ENCODE measurements at places on chromosomes 1 and 21.
A peak's percentile ranks its signal among the peaks of the same experiment; 100 is the strongest.

GRCh38 chr1:93526431-93526830 lies 78.5 kb downstream of the FNBP1L start:
- DNase-seq = no peak

DNA sequence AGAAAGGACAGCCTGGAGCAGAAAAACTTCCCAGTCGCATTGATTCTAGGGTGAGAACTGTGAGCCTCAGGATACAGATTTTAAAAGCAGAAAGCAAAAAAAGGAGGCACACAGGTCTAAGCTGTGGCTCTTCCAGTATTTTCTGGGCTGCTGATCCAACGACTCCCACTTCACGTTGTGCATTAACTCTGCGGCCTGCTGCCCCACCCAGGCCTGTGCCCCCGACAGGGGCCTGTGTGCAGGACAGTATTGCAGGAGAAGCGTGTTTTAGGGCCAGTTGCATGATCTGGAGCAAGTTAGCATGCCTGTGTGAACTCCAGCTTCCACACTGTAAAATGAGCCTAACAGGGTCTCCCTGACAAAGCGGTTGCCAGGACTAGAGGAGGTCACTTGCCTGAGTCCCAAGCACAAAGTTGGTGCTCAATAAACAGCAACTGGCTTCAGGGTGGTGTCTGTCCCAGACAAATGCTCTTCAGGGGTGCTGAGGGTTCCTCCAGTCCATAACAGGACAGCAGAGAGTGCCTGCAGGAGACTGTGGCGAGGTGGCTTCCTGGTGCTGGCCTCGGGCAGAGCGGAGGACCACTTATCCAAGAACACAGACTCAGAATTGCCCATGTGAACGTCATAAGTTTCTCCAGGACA lies 66.8 kb upstream of the RAB4A start:
- DNase-seq = no peak

GRCh38 chr1:59731591-59731990 lies 83.2 kb upstream of the HOOK1 start:
- DNase-seq = no peak

DNA sequence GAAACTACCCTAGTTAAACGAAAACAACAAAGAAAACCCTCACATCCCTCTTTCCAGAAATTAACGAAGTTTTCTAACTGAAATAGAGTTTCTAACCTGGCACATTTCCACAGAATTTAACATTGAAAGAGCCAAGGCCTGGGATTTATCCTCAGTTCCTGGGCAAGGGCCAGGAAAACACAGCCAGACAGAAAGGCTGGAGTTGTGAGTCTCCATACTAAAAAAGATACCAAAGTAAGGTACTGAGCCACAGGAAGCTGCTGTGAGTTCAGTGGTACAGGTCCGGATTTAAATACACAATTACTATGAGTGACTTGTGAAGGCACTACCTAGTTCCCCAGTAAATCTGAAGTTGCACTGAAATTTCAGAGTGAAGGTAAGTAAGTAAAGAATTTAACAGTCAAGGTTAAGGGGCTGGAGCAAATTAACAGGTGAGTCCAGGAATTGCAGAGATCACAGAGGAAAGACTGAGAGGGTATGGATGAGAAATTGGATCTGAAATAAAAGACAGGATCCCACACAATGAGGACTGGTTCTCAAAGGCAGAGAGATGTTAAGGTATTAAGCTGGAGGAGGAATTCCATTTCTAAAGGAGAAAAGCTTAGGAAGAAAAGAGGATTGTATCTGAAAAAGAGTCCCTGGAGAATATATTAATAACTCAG lies 905 bp downstream of the LIX1L start:
- no peak for DNase-seq

- no peak for DNase-seq
Observed at GRCh38 chr21:16775076-16775475, 737.8 kb upstream of the CXADR start.

DNA sequence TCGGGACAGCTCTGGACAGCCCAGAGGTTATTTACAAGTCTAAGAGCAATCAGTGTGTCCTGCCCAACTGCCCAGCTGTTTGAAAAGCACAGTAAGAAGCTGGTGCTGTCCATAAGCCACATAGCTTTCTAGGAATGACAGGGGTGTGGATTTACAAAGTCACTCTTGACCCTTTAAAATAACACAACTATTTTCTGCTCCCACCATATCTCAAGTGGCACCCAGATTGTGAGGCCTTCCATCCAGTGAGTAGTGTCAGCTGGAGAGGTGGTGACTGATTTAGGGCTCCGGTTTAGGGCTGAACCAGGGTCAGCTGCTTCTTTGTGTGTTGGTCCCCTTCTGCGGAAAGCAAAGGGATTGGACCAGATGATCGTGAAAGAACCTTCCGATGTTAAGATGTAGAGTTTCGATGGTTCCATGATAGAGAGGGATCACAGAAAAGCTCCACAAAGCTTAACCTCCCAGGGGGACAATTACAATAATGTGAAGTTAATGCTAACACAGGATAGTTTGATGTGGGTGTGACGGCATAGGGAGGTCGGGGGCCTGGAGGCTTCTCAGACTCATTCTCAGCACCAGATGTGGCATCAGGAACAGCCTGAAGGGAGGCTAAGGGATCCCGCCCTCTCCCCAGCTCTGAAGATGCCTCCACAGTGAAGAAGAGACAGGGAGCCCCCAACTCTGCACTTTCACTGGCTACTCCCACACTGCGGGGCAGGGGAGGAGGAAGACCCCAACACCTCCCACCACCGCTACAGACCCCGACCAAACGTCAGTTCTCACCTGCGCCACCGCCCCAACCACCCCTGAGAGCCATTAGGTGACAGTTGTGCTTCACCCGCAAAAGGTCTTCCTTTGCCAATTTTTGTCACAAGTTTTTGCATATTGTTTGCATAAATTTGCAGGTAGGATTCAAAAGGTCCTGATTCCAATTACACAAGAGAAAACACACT lies 40.6 kb downstream of the LRRC3 start:
- DNase-seq = peak; percentile 21

DNA sequence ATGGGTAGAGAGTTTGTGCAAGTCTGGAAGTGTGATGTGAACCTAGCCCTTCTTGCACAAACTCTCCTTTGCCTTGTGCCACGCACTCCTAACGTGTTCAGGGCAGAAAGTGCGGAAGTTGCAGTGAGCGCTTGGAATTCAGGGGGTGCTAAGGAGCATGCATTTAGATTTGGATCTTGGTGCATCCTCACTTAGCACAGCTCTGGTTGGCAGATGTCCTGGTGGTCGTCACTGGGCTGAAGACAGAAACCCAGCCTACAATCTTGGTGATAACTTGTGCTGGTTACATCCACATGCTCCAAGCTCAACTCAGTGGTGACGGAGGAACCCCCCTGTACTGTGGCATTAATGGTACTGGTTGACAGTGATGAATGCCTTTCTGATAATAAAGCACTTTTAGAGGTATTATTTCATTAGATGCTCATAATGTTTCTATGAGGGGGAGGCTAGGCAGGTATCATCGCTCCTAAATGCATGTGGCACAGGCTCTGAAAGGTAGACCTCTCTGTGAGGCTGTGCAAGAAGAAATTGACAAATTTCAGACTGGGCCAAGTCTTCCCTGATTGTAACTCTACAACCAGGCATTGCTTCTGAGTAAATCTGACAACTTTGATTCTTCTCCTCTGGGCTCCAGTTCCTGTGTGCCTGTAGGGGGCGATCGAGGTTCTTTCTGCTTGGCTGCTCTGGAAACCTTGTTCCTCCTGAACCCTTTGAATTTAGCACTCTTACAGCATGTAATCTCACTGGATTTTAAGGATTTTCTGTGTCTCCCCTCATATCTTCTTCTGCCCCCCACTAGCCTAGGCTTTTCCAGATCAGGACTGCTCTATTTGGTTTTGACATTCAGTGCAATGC lies 40.6 kb downstream of the MAPKAPK2 start:
- DNase-seq = no peak

- DNase-seq = peak; percentile 72
Observed at GRCh38 chr1:19533626-19534025, 48.3 kb upstream of the CAPZB start.

DNA sequence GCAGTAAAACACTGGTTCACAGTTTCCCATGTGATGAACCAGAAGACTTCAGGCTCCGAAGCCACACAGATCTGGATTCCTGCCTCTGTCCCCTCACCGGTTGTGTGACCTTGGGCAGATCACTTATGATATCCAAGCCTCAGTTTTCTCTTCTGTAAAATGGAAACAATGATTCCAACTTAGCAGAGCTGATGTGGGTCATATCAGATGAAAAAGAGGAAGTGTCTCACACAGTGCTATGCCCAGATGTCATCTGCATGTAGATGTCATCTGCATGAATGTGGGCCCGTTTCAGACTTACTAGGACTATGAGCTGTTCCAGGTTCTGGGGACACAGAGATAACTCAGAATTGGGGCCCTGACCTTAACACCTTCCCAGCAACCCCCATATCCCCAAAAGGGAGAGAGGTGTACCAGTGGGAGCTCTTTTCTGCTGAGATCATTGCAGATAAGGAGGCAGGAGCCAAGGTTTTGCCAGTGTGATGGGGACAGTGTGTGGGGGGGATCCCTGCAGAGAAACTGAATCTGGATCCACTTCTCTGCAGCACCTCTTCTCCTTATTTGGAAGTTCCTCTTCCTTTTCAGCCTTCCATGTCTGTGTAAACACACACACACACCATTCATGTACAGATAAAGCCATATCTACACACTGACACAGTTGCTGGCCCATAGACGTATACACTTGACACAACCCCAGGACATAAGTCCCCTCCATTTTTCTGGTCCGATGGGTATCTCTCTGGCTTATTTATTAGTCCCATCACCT lies 5.0 kb upstream of the ADGRB2 start:
- DNase-seq = no peak

GRCh38 chr21:32094804-32095203 lies 184.0 kb downstream of the MIS18A start:
- DNase-seq = no peak

GRCh38 chr1:172630868-172631267 lies 28.0 kb upstream of the FASLG start:
- no peak for DNase-seq

GRCh38 chr1:77126307-77126706 lies 92.9 kb downstream of the PIGK start:
- DNase-seq = no peak

DNA sequence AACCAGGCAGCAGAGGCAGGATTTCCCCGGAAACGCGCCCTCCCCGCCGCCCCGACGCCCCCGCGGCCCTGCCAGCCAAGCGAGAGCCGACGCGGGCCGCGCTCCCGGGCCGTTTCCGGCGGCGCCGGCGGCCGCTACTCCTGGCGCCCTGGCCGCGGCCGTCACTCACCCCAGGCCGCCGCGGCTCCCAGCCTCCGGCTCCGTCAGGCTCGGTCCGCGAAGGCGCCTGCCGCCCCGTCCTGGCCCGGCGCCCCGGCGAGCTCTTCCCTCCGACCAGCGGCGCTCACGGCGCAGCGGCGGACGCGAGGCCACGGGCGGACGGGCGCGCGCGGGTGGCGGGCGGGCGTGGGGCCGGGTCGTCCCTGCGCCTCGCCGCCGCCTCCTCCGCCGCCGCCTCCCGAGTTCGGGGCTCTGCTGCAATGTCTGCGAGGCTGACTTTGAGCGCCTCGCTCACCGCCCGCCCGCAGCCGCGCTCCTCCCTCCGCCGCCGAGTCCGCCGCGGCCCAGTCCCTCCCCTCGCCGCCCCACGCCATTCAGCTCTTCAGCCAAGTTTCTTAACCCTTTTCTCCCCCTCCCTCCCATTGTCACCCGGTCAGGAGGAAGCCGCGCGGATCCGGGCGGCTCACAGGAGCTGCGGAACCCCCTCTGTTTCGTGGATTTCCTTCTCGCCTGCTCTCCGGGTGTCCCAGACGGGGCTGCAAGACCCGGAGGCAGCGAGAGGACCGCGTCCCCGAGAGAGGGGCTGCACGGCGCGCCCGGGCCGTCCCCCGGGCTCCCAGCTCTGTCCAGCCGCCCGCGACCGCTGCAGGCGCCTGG lies at the start of gene NRIP1:
Gene NRIP1 (minus strand): TSS at position 425 of the 816 bp plus-strand sequence. CDS start 96,808 bp downstream, outside the sequence.
- peak; percentile 98 for DNase-seq

- DNase-seq = no peak
Observed at GRCh38 chr1:38502758-38503157, 356.8 kb downstream of the RRAGC start.

DNA sequence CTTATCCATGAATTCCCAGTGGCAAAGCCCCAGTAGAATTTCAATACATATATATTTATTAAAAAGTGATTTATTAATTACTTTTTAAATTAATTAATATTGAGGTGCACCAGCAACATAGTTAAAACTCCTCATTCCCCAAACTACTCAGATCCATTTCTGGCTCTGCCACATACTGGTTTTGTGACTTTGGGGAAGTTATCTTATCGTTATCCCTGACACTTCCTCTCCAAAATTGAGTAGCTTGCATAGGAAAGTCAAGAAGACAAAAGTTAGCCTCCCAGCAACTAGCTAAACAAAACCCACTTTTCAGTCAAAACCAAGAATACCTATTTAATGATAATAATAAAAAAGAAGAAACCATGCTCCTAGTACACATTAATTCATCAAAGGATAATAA lies 35.9 kb downstream of the TCP10L start:
- no peak for DNase-seq

- no peak for DNase-seq
Observed at GRCh38 chr1:63004868-63005267, 220.9 kb downstream of the ATG4C start.

- no peak for DNase-seq
Observed at GRCh38 chr1:20158358-20159070, 19.4 kb downstream of the PLA2G2F start.

GRCh38 chr1:183711165-183711682 lies 58.1 kb upstream of the APOBEC4 start:
- DNase-seq = no peak

DNA sequence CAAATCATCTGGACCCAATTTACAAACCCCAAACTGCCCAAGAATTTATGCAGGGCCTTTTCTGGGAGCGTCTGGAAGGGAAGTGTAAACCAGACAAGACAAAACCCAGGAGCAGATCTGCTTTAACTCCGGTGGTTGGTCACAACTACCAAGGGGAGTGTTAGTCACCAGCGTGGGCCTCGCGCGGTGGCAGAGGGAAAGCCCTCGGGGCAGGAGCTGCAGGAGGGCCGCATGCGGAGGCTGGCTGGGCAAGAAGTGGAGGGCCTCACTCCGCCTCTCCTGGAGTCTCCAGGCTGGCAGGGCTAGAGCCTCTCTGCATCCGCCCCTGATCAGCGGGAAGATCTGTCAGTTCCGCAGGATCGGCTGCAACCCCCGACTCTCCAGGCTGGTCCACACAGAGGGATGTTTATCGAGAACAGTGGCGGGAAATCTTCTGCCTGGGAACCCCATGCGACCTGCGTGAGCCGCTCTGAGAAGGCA lies 2.0 kb downstream of the COL24A1 start:
- peak; percentile 71 for DNase-seq

DNA sequence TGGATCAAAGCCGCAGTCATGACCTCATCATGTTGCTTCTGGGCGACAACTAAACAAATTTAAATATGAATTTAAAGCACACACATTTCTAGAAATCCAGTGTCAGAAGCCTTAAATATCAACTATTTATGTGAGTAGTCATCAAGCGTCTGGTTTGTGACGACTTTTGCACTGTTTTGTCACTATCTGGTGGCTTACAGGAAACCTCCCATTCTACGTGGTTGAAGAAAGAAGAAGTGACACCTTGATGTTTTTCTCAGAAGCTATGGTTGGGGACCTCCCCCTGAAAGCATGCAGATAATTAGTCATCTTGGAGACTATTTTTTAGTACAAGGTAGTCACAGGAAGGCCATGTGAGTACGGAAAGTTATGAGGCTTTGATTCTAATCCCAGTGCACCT lies 58.5 kb downstream of the TENT5C start:
- no peak for DNase-seq
